ENCODE measurements at places on chromosomes 3 and 15.

DNA sequence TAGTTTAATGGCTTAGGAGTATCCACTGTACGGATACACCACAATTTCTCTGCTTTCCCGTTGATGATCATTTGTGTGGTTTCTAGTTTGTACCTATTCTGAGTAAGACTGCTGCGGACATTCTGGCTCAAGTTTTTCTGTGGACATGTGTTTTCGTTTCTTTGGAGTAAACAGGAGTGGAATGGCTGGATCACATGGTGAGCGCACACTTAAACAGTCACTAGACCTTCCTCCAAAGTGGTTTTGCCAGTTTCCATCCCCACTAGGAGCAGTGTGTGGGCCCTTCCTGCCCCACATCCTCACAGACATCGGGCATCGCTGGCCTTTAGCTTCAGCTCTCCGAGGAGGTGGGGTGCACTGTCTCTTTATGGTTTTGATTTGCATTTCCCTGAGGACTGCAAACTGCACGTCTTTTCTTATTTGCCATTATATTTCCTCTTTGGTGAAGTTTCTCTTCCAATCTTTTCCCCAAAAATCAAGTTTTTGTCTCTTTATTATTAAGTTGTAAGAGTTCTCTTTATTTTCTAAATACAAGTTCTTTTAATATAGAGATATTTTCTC lies 94.1 kb downstream of the VGLL4 start:
- DNase-seq = no peak

DNA sequence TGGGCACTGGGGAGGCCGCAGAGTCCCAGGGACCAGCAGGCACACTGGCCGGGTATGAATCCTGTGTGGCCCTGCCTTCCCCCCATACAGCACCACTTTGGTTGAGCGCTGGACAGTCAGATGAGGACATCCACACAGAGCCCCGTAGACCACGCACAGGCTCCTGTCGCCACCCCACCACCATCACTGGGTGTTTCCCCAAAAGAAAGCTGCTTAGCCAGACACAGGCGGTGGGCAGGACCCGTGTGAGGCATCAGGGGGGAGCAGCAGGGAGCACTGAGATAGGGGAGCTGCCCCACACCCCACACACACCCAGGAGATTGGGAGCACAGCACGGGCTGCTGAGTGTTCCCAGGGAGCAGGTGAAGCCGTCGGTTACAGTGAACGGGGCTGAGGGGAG lies 42.4 kb upstream of the SLC41A3 start:
- DNase-seq = no peak

DNA sequence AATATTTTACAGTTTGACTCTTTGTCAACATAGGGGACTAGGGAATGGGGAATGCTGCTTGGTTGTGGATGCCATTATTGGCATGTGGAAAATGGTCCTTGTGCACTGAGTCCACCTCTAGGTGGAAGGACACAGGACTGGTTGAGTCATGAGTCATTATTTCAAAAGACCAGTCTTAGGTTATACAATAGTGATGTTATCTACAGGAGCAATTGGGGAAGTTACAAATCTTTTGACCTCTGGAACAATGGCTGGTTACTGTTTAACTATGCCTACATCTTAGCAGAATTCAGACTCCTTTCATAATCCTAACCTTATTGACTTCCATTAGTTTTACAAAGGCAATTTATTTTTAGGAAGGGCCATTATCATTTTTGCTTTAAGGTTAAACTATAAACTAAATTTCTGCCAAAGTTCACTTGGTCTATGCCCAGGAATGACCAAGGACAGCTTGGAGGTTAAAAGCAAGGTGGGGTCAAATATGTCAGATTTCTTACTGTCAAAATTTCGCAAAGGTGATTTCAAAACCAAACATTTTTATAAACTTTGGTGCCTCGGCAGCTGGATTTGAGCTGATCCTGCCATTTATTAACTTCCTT lies 11.8 kb upstream of the CCR8 start:
- peak; percentile 3 for DNase-seq

- DNase-seq = no peak
Observed at GRCh38 chr3:487614-488013, 291.1 kb downstream of the CHL1 start.

DNA sequence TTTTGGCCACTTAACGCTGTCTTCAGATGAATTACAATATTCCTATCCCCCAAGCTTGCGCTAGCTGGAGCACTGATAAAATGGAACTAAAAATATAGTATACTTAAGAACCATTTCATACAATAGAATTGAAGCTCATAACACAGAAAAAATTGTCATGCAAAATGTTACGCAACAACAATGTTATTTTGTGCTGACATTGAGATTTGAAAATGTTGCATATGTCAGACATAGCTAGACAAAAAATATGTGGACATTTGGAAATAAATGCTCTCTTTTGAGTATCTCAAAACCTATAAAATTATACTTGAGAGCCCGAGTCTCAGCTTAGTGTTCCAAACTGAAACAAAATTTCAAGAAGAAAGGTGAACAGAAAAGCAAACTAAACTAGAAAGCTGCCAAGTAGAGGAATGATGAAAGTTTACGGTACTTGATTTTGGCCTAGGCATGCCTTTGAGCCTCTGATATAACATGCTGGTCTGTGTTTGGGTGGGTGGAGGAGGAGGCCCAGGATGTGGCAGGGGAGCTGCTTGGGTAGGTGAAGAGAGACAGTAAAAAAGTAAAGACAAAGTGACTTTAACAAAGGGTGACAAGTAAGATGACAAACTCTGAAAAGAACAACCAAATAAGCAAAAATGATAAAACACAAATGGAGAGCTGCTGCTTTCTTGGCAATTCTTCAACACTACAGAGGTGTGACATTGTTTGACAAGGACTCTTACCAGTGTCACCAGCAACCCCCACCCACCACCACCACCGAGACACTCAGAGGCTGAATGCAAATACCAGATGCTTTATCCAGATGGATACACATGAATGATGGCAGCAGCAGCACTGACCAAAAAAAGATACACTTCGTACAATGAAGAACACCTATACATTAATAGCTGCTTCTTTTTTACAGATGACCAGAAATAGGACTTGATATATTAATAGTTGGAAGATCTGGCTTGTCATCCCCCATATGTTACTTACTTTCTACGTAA lies 129.3 kb upstream of the FEZF2 start:
- no peak for DNase-seq

DNA sequence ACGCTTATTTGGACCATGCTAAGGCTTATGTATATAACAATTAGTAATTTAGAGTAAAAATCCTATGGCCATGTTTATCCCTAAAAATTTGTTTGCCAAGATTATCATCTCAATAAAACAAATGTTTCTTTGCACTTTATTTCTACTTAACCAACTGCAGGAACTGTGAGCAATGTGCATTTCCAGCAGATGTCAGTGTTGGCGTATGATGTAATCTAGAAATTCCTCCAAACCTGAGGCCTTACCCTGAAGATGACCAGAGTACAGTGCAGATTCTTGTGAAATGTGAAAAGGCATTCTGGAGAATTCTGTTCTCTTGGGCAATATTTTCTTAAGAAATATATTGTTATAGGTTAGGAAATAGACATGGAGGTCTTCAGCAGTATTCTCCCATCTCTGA lies 205.9 kb downstream of the MBNL1 start:
- DNase-seq = peak; percentile 94

GRCh38 chr15:68389936-68390817 lies 41.8 kb downstream of the ITGA11 start:
- peak; percentile 86 for DNase-seq

DNA sequence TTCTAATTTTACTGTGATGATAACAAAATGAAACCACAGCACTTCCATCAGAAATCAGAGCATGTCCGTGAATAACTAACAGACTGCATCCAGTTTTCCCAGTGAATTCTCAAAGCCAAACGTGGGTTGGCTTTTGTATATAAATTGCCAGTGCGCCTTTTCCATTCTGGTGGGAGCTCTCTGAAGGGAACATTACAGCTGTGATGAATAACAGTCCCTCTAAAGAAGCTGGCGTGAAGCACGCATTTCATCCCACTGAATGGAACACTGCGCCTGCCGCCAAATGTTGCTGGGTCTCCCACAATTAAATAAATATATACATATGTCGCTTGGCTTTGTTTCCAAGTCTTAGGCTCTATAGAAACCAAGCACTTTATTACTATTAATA lies 113.0 kb upstream of the PFN2 start:
- DNase-seq = peak; percentile 41

- DNase-seq = no peak
Observed at GRCh38 chr3:24730173-24730572, 235.5 kb upstream of the THRB start.

- no peak for DNase-seq
Observed at GRCh38 chr3:67534594-67534993, 119.8 kb downstream of the SUCLG2 start.

GRCh38 chr3:43765521-43765971 lies 74.8 kb downstream of the ABHD5 start:
- peak; percentile 33 for DNase-seq

DNA sequence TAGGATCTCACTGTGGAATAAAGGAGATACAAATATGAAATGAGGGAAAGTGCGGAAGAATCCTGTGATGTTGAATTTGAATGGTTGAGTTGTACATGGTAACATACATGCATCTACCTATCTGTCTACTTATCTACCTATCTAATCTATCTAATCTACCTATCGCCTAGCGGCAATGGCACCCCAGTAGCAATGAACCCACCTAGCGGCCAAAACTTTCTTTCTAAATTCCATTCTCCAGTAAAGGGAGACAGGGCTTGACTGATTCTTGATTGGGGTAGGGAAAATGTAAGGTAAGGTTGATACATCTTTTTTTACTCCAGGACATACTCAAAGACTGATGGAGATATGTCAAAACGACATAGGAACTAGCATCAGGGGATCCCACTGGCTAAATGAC lies 345.0 kb downstream of the FHIT start:
- no peak for DNase-seq

GRCh38 chr3:77025471-77025870 lies 14.4 kb upstream of the ROBO2 start:
- DNase-seq = no peak

DNA sequence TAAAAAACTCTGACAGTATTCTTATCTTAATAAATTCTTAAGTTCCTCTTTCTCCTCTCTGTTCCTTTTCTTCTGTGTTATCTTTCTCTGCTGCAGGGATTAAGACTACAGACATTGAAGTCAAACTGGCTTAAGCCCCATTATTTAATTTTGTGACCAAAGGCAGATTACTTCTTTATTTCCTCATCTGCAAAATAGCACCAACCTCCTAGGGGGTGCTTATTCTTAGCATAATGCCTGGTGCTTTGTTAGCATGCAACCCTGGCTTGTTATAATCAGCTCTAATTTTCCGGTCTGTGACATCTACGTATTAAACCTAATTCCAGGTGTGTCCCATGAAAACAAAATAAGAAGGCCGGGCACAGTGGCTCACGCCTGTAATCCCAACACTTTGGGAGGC lies 23.8 kb downstream of the SEMA6D start:
- no peak for DNase-seq

DNA sequence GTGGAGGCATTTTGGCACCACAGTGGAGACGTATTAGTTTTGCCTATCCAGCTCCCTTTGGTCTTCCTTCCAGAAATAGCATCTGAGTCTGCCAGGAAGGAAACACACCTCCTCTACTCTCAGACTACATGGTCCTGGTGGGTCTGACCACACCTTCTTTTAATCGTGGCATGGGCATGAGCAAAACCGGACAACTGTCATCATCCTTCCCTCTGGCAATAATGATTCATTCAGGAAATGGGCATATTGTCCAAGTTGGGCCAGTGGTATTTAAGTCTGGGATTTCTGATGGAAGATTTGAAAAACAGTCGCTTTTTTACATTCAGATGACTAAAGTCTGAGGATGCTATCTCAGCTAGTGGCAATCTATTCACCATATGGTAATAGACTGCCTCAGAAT lies 601.0 kb upstream of the ADAMTS9 start:
- no peak for DNase-seq

- DNase-seq = no peak
Observed at GRCh38 chr3:123414973-123415775, 33.7 kb downstream of the ADCY5 start.

GRCh38 chr3:161991901-161992540 lies 495.4 kb downstream of the OTOL1 start:
- peak; percentile 6 for DNase-seq

GRCh38 chr15:68674975-68675374 lies 96.2 kb downstream of the CORO2B start:
- peak; percentile 57 for DNase-seq

DNA sequence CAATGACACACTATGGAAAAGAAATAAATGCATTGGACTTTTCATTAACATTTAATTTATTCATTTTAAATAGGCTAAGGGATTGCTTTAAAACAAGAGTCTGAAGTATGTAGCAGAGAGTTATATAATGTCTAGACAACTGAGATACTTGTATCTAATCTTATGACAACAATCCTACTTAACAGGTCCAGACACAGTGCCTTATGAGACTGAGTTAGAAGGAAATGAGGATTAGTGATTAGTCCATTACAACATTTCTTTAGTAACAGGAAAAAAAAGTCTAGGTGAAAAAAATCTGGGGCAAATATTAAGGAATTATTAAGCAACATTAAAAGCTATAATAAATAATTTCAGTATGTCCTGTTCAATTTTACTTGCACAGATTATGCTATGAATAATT lies 140.6 kb downstream of the MEIS2 start:
- DNase-seq = no peak

- DNase-seq = no peak
Observed at GRCh38 chr3:193971261-193971751, 164.6 kb upstream of the HES1 start.

DNA sequence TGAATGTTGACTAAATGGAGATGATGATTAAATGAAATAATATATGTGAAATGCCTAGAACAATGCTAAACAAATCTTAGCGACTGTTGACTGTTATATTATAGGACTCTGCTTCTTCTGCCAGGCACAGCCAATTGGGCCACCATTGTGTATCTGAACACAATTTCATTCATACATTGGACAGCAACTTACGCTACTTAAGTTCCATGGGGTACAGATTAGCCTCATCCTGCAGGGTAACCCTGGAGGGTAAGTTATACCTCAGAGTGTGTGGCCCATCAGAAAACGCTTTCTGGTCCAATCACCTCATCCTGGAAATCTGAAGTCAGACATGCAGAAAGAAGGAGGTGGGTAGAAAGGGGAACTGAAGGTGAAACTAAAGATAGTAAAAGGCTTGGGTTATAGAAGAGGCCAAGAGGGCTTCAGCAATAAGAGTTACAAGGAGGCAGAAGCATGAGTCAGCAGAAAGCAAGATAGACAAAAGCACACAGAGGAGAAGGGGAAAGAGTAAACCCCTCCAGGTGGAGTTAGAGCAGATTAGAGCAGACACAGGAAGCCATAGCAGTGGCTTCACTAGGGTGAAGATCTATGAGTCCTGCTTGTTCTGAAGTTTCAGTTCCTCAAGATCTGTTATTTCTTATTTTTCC lies 119.3 kb upstream of the SLC24A5 start:
- DNase-seq = no peak

Measured in fibroblast of pulmonary artery (primary cell).